Stimulated activated CD4-positive, alpha-beta T cell treated with anti-CD3 and anti-CD28 coated beads, Interleukin-4, amount 100 ng/mL, for 1 hour (primary cell): ENCODE measurements at places on chromosomes 1 and 21.

GRCh38 chr1:117032681-117033539, 27.2 kb upstream of the TTF2 start:
- DNase-seq: no peak

DNA sequence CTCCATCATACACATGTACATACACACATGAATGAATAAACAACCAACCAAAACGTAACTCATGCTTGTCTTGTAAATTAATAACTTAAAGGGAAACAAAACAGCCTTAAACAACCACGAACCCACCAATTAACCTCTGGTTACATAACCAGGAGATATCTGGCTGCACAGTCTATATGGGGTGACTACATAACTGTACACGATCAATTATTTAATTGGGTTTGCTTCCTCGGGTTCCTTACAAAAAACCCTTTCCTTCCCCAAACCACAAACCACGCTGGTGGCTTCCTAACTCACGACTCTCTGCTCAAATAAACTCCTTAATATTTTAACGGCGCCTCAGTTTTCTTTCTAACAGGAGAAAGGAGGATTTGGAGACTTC, 744 bp downstream of the ZNF670 start:
- no peak for DNase-seq

DNA sequence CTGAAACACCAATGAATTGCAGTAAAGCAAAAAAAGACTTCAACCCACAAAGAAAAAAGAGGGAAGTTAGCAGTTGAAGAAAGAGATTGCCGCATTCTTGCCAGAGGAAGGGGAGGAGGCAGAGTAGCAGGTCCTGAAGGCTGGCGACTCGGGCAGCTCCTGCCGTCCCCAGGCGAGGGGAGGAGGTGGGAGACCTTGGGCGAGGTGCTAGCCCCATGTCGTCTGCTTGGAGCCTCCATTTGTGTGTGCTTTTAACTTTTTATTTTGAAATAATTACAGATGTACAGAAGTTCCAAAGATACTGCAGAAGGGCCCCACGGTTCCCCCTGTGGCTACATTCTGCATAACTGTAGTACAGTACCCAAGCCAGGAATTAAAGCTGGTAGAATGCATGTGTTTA, 6.7 kb downstream of the TRPM2 start:
- DNase-seq: no peak

DNA sequence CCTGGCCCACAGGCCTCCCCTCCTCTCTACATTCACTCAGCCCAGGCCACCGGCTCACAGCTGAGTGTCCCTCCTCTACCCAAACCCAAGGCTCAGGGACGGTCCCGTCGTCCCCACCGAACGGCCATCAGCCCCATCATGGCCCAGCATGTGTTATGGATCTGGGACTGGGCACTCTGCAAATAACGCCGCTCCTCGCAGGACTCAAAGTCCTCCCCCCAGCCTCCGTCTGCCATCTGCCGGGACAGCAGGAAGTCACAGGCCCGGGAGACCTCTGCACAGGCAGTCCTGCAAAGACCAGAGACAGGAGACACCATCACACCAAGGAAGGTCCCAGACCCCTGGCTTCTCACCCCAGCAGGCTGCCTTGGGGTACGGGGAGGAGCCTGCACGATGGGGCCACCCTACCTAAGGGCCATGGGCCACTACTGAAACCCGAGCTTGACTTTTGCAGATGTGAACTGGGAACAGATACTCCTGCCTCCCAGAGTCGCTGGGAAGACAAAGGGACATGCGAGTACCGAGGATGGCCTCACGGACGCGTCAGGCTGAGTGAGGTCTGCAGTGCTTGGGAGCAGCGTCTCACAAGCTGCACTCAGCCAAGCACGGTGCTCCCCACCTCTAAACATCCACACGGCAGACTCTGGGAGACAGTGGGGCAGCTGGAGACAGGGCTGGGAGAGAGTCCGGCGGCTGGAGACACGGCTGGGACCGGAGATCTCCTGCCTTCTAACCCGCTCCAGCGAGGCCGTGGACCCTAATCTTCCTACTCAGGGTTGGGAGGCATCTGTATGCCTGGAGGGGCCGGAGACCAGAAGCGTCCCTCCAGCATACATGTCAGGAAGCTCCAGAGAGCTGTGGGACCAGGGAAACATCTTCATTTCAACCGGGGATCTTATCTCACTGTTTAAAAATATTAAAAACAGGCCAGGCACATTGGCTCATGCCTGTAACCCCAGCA, 10.4 kb upstream of the SPATC1L start:
- no peak for DNase-seq

- DNase-seq: no peak
Measured at GRCh38 chr1:201384406-201384782, 6.9 kb upstream of the TNNT2 start.
